ENCODE measurements at places on chromosomes 5 and 9.

DNA sequence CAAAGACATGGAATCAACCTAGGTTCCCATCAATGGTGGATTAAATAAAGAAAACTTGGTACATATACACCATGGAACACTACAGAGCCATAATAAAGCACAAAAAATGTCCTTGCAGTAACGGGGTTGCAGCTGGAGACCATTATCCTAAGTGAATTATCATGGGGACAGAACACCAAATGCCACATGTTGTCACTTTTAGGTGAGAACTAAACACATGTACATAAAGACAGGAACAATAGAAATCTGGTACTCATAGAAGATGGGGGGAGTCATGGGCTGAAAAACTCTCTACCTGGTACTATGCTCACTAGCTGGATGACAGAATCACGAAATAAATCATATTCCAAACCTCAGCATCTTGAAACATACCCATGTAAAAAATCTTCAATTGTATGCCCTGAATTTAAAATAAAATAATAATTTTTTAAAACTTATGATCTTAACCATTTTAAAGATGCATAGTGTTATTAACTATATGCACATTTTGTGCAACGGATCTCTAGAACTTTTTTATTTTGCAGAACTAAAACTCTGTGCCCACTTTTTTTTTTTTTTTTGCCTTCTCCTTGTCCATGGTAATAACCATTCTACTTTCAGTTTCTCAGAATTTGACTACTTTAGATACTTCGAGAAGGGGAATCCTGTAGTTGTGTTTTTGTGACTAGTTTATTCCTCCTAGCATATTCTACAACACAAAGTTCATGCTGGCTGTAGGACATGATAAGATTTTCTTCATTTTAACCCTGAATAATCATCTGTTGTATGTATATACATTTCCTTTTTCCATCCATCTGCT is 1081.6 kb upstream of the ACO1 start:
- DNase-seq, result no peak

- no peak for DNase-seq
Measured at GRCh38 chr5:180522330-180522729, 28.2 kb downstream of the CNOT6 start.

GRCh38 chr5:6758236-6758635 is 45.0 kb downstream of the TENT4A start:
- no peak for DNase-seq

- no peak for DNase-seq
Measured at GRCh38 chr5:36099748-36100147, 33.1 kb upstream of the UGT3A2 start.

GRCh38 chr9:137198902-137199283 is 1.6 kb downstream of the TPRN start:
- no peak for DNase-seq

DNA sequence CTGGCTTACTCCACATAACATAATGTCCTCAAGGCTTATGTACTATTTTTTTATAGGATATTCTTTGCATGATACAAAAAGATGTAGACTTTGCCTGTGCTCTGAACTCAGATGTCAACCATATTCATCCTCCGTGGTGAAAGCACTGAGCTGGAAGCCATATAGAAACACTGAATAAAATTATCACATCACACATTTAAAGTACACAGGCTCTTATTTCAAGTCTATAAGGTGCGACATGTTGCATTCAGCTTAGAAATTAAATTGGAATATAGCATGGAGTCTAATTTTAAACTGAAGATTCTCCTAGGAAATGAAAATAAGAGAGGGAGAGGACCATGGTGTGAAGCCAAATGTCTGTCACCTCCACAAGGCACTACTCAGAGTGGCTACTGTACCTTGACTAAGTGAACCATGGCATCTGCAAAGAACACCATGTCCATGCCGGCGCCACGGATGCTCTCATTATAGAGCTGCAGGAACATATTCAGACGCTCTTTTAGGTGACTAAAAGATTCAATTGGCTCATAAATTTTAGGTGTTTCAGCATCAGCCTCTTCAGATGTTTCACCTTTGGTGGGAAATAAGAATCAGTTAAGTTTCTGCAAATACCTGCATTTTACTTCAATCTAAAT is 158.6 kb downstream of the DNAH5 start:
- DNase-seq, result no peak

DNA sequence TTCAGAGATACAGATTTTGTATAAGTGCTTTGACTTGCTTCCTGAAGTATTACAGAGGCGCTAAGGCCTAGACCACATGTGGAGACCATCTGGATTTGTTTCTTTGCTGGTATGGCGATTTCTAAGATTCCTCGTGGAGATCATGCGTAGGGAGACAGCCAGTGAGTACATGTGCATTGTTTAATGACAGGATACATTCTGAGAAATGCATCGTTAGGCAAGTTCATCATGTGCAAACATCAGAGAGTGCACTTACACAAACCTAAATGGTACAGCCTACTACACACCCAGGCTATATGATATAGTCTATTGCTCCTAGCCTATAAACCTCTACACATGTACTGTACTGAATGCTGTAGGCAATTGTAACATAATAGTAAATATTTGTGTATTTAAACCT is 16.5 kb upstream of the CEP120 start:
- DNase-seq, result no peak

- DNase-seq, result no peak
Measured at GRCh38 chr5:79834098-79834753, 144.6 kb downstream of the CMYA5 start.

DNA sequence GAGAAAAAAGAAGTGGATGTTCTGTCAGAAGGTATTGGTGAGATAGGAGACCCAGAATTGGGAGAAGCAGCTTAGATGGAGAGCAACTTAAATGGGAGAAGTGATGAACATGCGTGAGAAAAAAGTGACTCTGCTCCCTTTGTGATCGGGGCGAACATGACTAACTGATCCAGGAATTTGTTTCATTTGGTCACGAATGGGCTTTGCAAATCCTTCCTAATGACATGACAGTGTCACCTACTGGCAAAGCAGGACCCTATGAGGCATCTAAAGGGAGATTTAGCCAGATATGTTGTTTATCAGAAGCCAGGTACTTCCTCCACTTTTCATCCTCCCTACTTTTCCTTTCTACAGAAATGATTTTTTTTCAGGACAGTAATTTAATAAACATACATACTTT is 787.4 kb upstream of the RGMB start:
- DNase-seq, result no peak

DNA sequence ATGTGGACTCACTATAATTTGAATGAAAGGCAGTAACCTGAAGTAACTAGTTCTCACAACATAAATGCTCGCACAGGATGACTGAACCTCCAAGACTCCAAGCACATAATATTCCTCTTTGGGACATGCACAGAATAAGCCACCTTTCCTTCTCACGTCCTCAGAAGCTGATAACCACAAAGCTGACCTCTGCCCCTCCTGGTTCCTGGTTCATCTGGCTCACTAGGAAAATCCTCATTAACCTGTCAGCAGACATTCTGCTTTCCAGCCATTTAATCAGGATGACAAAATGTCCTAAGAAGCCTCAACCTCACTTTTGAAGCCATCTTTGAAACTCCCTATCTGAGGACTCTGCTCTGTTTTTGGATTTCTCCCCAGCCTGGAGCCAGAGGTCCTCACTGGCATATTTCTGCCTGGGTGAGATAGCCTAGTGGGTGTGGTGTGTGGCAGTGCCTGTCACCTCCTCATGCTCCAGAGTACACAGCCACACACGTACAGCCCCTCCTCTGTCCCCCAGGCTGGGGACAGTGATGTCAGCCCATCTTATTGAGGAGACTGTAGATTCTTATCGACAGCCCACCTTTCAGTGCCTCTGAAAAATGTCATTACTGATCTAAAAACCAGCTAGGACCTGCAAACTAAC is 10.3 kb downstream of the ANKH start:
- no peak for DNase-seq

DNA sequence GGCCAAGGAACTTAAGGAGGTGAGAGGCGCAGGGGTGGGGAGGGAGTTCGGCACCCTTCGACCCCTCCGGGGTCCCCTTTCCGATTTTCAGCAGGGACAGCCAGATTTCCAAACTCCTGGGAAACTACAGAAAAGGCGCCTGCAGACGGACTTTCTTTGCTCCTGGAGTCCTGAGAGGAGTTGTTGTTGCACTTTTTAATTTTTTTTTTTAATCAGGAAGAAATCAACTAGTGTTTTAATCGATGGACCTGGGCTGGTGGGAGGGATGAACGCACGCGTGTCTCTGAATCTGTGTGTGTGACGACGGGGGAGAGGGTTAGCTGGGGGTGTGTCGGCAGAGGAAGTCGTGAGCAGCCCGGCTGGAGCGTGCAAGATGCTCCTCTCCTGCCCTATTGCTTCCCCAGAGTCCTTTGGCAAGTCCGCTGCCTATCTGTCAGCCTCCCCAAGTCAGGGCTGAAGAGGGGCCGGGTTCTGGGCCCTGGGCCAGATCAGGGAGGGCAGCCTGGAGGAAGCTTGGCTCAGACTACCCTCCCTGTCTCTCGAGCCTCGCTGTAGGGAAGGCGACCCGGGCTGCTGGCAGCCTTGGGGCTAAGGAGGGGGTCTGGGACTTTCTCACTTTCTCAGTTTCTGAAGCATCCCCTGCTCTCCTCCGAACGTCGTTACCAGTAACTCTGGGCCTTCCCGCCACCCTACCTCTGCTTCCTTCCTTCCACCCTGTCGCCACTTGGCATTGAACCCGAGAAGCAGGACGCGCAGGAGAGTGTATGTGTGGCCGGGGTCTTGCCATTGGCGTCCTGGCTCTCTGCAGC is 731 bp downstream of the PRR16 start:
- no peak for DNase-seq

- no peak for DNase-seq
Measured at GRCh38 chr5:179437341-179438001, 92.2 kb upstream of the ADAMTS2 start.

DNA sequence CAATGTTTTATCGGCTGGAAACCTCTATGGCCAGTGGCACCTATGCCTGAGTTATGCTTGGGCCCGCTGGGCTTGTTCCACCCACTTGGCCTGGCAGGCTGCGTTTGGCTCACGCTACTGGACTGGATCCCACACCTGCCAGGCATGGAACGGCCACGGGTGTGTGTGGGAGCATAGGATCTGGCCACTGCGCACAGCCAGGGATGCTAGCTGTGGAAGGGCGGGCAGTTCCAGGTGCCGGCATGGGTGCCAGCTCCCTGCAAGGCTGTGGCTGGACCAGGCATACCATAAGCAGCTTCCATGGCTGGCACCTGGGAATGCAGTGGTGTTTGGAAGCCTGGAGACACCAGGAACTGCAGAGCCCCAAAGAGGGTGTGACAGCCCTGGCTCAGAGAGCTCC is 1063.9 kb upstream of the ACO1 start:
- DNase-seq, result no peak

DNA sequence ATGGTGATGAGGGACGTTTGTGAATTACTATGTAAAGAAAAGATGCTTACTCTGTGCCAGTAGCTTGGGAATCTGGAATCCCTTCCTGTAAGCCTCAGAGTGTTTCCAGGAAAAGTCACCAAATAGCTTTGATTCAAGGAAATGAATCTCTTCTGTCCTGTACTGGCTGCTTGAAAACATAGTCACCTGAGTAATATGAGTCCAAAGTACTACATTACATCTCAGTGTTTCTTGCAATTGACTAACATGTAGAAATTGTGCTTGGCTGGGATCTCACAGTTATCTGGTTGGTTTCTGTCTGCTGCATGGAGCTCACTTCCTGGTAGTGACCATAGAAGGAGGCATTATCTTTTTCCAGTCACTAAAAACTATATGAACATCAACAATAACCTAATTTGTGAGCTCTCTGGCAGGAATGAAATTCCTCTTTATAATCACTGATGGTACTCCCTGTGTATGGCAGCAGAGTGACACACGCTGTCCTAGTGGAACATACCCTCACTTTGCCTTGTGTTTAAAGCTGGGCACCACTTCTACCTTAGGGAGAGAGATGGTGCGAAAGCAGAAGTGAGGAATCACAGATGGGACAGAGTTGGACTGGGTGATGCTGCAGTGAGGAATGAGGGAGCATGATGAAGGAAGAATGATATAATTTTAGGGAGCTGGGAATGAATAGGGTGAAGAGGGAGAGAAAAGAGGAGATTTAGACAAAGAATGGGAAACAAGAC is 568.5 kb downstream of the RAB3C start:
- DNase-seq, result no peak

DNA sequence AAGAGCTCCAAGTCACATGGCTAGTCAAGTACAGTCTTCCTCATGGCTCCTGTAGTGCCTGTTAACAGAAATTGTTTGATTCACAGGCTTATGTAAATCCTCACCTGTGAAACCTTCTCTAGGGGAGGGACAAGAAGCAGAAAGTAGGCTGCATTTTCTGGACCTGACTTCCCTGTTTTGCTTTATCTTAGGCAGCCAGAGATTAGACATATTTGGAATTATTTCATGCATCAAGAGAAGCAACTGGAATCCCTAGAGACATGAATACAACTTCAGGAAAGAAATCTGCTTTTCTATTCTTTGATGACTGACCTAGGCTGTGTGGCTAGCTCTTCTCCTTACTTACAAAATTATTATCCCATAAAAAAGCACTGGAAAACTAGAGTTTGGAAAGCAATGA is 52.3 kb downstream of the CAST start:
- DNase-seq, result no peak

- no peak for DNase-seq
Measured at GRCh38 chr9:114722081-114722621, 40.2 kb upstream of the TEX48 start.

GRCh38 chr9:130214776-130215340 is 42.7 kb downstream of the NCS1 start:
- DNase-seq, result no peak

GRCh38 chr9:127004946-127005769 is 90.6 kb downstream of the RALGPS1 start:
- peak; percentile 32 for DNase-seq

DNA sequence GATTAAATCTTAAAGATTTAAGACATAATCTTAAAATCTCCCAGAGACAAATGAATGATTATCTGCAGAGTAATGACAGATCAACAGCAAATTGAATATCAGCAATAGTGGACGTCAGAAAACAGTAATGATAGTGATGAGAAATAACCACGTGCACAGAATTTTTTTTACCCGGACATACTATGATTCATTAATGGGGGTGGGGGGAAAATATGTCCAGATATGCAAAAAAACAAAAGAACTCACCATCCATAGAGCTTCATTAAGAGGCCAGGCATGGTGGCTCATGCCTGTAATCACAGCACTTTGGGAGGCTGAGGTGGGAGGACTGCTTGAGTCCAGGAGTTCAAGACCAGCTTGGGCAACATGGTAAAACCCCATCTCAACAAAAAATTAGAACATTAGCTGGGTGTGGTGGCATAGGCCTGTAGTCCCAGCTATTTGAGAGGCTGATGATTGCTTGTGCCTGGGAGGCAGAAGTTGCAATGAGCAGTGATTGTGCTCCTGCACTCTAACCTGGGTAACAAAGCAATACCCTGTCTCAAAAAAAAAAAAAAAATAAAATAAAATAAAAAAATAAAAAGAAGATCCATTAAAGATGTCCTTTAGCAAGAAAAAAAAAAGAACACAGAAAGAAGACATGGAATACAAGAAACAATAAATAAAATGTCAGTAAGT is 30.9 kb upstream of the SHOC1 start:
- DNase-seq, result no peak

GRCh38 chr5:177537389-177538361 is 16.7 kb downstream of the FAM193B start:
- DNase-seq, result no peak

Measured in activated CD8-positive, alpha-beta memory T cell treated with anti-CD3 and anti-CD28 coated beads for 1 hour (primary cell).